ENCODE measurements at places on chromosomes 6 and 20.

DNA sequence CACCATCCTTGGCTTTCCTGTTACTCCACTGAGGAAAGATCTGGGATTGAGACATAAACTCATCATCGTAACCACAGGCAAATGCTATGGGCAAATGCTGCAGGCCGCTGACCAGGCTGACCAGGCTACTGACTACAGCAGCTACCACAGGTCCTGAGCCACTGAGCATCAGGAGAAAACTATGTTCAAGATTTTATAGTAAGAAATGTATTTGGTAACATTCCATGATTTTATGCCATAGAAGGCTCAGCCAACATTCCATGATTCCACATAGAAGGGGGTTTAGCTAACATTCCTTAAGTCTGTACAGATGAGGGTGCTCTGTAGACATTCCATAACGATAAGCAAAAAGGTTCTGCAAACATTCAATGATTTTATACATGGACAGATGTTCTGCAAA lies 16.1 kb upstream of the B4GALT5 start:
- DNase-seq = no peak

DNA sequence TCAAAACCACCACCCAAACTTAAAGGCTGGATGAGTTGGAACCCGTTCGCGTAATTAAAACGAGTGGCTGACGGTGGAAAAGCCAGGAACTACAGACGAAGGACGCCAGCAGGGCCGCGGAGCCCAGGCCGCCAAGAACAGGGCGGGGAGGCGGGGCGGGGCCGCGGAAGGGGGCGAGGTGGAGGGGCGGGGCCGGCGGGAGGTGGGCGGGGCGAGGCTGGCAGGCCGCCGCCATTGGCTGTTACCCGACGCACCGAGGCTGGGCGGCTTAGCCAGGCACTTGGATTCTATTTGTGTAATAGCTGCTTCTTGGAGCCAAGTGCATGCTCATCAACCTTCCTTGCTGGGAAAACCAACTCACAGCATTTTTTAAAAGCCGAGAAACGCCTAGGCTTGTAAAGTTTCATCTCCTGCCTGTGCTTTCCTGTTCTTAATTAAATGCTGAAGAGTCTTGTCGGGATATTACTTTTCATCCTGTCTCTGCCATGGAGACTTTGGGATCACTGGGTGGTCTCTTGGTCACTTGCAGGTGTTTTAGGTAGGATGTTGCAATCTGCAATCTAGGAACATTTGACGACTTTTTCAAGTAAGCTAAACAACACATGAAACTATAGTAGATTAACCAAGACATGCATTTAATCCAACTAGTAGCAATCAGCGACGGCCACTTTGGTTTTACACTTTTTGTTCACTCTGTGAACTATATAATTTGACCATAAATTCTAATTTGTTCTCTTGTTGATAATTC lies 245.0 kb downstream of the ARID1B start:
- peak; percentile 83 for DNase-seq

DNA sequence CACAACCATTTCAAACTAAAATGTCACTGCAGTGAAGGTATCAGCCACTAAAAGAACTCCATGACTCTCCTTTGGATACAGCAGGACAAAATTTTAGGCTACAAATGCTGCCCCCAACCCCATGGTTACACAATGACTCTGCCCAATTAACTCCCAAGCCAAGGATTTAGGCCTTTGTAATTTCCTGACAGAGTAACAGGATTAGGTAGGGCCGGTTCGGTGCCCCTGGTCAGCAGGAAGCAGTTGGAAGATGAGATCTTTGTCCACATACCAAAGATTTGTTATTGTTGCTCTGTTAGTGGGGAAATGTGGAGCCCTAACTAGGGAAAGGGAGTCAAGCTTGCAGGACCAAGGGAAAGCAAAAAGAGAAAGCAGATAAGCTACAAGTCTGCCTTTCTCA lies 26.7 kb upstream of the RIPK1 start:
- no peak for DNase-seq

DNA sequence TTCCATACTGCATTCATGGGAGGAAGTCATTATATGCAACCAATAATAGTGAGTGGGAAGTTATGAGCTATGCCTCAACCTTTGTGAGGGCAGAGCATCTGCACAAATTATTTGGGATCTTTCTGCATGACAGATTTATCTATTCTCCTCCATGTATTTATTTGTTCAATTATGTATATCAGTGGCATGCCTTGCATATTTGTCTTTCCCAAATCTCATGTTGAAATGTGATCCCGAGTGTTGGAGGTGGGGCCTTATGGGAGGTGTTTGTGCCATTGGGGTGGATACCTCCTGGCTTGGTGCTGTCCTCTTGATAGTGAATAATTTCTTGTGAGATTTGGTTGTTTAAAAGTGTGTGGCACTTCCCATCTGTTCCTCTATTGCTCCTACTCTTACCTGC lies 1246.0 kb upstream of the CITED2 start:
- DNase-seq = no peak

DNA sequence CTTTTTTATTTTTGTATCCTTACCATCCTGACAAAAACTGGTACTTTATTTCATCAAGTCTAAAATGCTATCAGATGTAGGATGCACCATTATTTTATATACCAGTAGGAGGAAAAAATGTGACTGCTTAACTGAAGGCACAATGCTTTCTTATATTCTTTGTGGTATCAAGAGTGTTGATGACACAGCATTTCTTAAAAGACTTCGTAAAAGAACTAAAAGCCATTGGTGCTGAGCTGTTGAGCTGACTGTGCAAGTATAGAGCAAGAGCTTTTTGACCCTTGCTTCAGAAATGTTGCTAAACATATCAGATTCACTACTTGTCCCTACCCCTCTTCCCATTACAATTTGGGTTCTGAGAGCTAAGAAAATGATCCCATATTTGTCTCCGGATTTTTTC lies 17.5 kb downstream of the SF3B5 start:
- peak; percentile 31 for DNase-seq

DNA sequence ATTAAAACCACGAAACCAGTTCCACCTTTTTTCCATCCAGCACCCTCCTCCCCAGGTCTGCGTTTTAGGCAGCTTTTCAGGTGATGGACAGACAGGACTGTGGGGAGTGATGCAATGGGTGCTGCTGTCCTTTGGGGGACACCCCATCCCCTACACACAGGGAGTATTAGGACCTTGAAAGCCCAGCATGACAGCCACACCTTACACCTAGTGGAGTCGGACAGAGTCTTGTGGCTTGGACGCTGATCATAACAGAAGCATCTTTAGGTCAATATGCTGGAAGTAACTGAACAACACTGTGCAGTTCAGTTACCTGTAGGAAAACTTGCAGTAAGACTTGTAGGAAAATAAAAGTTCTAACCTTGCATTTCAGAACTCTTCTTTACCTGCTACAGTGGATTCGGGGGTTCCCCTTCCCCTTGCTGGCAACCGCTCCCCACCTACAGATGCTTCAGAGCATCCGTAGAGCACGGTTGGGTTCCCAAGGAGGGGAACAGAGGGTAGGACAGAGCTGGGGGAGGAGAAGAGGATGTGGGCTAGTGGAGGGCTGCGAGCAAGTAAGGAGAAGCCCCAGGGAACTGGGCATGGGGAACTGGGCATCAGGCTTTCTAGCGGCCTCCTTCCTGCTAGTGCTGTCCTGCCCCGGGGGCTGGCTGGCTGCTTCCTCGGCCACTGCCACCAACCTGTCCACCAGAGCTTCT lies 31.7 kb downstream of the PLEKHG1 start:
- DNase-seq = no peak

- no peak for DNase-seq
These were observed 71.1 kb downstream of the FIG4 start for GRCh38 chr6:109762166-109762565.

- DNase-seq = no peak
These were observed 86.5 kb downstream of the EYA2 start for GRCh38 chr20:46981184-46981583.

DNA sequence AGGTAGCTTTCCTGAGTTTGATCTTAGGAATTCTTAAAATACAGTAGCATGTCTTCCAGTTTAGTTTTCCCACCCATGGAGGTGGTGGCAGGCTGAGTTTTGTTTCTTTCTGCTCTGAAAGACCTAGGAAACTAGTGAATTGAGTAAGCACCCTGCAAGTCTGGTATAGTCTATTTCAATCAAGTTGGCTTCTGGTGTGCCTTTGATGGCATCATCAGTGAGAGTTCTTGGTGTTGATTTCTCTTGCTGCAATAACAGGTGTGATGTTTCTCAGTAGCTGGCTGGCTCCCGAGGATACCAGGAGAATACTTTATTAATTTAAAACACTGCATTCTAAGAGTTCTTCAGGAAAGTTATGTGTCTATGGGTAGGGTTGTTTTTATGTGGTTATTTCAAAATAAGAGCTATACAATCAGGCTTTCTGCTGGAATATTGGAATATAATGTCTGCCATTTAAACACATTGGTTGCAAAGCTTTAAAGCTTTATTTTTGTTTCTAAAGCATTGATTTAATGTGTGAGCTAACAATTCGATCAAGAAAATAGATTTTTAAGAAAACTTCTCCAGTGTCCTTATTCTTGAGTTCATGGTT lies 19.0 kb downstream of the VAPB start:
- no peak for DNase-seq

- DNase-seq = no peak
These were observed 29.0 kb upstream of the PTCHD4 start for GRCh38 chr6:48139818-48140614.
